ENCODE measurements at places on chromosomes 1 and 21. TPM values are rescaled to one million over a fixed set of nuclear protein-coding genes. Genes with fewer than 3 reads are reported as not detected.
A peak's percentile ranks its signal among the peaks of the same experiment; 100 is the strongest.

DNA sequence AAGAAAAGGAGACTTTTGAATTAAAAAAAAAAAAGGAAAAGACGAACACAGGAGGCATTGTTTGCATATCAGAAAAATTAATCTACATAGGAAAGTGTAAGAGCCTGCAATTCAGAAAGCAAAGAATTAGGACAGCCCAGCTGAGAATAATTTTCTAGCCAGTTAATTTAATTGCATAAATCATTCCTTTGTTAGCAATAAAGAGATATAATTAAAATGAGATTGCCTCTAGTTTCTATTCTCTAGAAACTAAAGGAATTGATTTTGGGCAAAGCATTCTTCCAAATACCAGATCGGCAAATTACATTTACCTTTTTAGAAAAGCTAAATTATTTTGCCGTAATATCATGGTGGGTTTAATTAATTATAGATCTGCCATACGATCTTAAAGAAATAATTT lies 46.0 kb downstream of the NUF2 start:
- no peaks in the 10 kb centered on the region for H3K36me3 ChIP-seq
- H3K27me3 ChIP-seq, result no peaks in the 10 kb centered on the region
- H3K4me1 ChIP-seq, result no peaks in the 10 kb centered on the region
- H3K4me3 ChIP-seq, result no peak overlapping the region
- no peak for DNase-seq

The HAO2 gene
- not detected for total RNA-seq

The SPRR2B gene
- total RNA-seq, result not detected

DNA sequence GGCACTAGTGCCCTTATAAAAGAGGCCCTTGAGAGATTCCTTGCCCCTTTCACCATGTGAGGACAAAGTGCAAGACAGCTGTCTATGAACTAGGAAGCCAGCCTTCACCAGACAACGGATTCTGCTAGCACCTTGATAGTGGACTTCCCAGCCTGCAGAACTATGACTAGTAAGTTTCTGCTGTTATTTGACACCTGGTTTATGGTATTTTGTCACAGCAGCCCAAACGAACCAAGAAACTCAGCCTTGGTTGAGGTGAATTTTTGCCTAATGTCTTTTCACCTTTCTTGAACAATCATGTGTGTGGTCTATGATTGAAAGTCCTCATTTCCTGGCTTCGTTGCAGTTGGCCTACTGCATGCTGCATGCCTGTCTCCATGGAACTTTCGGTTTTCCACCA lies 302.2 kb downstream of the GRIK1 start:
- no peak overlapping the region for H3K27ac ChIP-seq
- no peaks in the 10 kb centered on the region for H3K4me1 ChIP-seq
- no peak for DNase-seq
- no peaks in the 10 kb centered on the region for H3K36me3 ChIP-seq
- no peaks in the 10 kb centered on the region for H3K27me3 ChIP-seq

- H3K4me1 ChIP-seq, result no peaks in the 10 kb centered on the region
- no peak overlapping the region for H3K27ac ChIP-seq
These were observed 288.4 kb upstream of the PRMT6 start for GRCh38 chr1:106768077-106768476.

GRCh38 chr1:220741825-220742224 lies 6.3 kb upstream of the MTARC2 start:
- H3K27me3 ChIP-seq, result no peaks in the 10 kb centered on the region
- H3K36me3 ChIP-seq, result no peaks in the 10 kb centered on the region
- H3K27ac ChIP-seq, result no peak overlapping the region
- no peak for DNase-seq

DNA sequence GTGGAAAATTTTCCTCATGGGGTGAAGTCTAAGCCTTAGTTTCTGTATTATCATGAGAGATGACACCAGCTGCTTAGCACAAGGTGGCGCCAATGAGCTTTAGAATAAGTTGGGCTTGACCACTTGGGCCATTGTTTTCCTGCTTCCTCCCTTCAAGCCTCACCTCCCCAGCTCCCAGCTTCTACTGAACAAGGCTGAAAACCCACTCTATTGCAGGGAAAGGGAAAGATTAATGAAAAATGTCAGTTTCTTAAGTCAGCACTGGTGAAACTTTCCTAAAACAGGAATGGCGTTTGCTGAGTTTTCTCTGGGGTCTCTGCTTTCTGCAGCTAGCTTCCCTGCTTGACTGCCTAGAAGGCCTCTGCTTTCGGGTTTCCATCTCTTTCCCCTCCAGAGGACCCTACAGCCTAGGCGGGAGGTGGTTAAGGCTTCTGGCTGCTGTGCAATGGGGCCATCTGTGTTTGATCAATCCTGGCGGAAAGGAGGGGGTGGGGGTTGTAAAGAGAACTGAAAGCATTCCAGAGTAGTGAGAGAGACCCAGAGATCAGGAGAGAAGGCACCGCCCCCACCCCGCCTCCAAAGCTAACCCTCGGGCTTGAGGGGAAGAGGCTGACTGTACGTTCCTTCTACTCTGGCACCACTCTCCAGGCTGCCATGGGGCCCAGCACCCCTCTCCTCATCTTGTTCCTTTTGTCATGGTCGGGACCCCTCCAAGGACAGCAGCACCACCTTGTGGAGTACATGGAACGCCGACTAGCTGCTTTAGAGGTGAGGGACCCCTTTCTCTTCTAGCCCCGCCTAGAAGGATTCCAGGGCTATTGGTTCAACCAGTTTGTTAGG lies at the start of gene OLFML3:
OLFML3 (plus strand) TSS at position 612 of the 840 bp plus-strand sequence; CDS start at position 655, 43 bp downstream.
- H3K4me1 ChIP-seq, result peaks cover 74% of the 10 kb centered on the region
- no peak within 1 kb of the TSS for H3K27ac ChIP-seq
- peak; percentile 98 for DNase-seq
- H3K27me3 ChIP-seq, result no peaks in the 10 kb centered on the region
- H3K36me3 ChIP-seq, result peaks cover 9% of the 10 kb centered on the region

DNA sequence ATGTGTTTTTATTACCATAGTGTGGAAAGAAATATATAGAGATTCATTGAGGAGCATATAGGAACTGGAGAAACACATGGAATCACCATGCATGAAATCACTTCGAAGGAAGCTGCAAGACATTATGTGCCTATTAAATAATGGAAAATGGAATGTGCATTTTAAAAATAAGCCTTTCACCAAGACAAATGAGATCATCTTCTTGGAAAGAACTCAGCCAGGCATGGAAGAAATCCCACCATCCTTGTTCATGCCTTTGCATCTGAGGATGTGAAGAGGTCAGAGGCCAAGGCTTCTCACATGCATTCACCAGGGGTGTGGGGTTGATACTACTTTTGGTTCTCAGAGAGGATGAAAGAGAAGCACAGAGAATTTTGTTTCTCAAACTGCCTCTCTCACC lies 50.0 kb downstream of the C1orf198 start:
- H3K27ac ChIP-seq, result no peak overlapping the region
- H3K27me3 ChIP-seq, result no peaks in the 10 kb centered on the region

The OR2L5 gene
- not detected for total RNA-seq

DNA sequence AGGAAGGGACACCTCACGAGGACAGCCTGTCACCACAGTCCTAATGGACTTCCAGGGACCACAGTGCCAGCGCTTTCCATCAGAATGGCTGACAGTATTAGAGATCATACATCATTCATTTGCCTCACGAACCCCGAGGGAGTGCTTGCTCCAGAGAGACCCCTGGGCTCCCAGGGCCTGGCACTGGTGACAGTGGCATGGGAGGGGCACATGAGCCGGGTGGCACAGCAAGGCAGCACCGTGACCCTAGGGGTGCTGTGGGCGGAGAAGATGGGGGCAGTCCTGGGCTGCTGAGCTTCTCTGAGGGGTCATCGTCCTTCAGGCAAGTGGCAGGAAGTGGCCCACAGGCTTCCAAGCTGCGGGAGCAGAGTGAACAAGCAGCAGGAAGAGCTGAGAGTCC lies 16.4 kb upstream of the TSPEAR start:
- no peak overlapping the region for H3K4me3 ChIP-seq
- peaks cover 16% of the 10 kb centered on the region for H3K27me3 ChIP-seq
- DNase-seq, result no peak
- H3K4me1 ChIP-seq, result no peaks in the 10 kb centered on the region
- no peak overlapping the region for H3K27ac ChIP-seq

DNA sequence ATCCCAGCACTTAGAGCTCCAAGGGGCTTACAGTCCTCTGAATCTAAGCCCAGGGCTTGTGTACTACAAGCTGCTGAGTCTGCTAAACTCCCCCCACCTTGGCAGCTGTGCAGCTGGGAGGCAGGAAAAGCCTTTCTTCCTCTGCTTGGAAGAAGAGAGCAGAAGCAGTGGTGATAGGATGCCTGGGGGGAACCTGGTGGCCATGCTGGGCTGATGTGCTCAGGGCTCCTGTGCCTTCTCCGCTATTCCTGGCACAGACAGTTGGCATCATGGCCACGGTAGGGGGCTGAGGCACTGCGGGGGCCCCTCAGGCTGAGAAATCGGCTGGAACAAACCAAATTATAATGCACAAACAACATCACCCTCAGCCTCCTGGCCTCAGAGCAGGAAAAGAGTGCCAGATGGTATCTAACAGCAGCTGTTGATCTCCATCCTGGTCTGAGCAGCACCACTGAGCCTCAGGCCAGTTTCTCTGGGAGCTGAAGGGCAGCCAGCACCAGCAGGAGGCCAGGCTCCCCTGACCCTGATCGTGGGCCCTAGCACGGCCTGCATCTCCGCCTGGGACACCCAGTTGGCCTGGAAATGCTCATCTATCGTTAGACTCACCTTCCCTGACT lies 35.8 kb downstream of the ECE1 start:
- H3K4me1 ChIP-seq, result peaks cover 7% of the 10 kb centered on the region
- H3K4me3 ChIP-seq, result no peak overlapping the region
- H3K36me3 ChIP-seq, result peaks cover 18% of the 10 kb centered on the region
- peak; percentile 85 for DNase-seq
- H3K27ac ChIP-seq, result peak overlapping the region; percentile 34

The ZNF683 gene
- not detected for total RNA-seq
